ENCODE measurements at places on chromosomes 12 and 14.

GRCh38 chr14:57583396-57583795 lies 89.7 kb upstream of the CCDC198 start:
- DNase-seq: no peak

- no peak for DNase-seq
Observed at GRCh38 chr14:90426663-90427062, 29.8 kb downstream of the CALM1 start.

DNA sequence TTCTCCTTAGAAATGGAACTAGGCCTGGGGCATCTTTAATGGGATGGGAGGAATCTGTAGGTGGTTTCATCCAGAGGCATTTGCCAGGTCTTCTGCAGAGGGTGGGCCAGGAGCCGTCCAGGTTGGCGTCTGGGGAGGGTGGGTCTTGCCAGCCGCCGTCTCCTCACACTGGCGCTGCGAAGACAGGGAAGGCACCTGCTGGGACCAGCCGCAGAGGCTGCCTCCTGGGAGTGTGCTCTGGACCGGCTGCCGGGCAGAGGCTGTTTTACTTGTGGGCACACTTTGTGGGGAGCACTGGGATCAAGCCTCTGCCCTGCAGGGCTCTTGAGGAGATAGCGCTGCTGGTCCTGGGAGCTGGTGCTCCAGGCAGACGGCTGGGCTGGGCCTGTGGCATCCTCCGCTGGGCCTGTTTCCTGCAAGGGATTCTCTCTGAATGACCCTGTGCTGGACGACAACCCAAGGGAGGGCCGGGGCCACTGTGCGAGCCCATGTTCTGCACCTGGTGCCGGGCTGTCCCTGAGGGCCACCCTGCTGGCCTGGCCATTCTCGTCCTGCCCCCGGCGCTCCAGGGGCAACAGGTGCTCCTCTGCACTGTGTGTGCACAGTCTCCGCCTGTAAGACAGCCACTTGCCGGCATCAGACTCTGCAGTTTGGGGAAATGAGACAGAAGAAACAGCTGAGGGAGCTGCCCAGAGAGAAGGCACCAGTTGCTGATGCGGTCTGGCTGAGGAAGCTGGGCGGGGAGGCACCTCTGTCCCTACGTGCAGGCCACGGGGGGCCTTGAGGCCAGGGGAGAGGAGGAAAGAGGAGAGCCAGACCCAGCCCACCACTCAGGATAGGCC lies 10.0 kb upstream of the TEX22 start:
- no peak for DNase-seq

DNA sequence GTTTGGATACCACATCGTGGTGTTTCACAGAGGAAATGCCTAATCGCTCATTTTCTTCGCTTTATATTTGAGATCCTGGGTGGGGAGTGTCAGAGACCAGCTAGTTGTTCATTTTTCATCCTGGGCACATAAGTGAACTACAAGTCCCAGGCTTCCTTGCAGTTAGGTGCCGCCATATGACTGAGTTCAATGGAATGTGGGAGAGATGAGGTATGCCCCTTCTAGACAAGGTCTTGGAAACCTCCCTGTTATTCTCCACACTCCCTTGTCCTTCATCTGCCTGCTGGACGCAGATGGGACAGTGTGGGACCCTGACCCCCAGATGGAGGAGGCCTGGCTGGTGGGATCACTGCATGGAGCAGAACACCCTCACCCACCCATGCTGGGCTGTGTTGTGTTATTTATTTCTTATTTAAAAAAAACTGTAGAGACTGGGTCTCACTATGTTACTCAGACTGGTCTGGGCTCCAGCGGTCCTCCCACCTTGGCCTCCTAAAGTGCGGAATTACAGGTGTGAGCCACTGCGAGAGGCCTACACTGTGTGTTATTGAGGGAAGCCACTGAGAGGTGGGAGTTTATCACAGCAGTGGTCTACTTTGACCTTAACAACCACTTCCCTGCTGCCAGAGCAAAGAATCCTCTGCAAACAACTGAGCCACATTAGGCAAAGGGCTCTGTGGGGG lies 42.9 kb upstream of the VRK1 start:
- DNase-seq: no peak

- no peak for DNase-seq
Observed at GRCh38 chr12:75868501-75868900, 163.1 kb downstream of the PHLDA1 start.

- DNase-seq: no peak
Observed at GRCh38 chr12:13289653-13290289, 93.2 kb downstream of the EMP1 start.

DNA sequence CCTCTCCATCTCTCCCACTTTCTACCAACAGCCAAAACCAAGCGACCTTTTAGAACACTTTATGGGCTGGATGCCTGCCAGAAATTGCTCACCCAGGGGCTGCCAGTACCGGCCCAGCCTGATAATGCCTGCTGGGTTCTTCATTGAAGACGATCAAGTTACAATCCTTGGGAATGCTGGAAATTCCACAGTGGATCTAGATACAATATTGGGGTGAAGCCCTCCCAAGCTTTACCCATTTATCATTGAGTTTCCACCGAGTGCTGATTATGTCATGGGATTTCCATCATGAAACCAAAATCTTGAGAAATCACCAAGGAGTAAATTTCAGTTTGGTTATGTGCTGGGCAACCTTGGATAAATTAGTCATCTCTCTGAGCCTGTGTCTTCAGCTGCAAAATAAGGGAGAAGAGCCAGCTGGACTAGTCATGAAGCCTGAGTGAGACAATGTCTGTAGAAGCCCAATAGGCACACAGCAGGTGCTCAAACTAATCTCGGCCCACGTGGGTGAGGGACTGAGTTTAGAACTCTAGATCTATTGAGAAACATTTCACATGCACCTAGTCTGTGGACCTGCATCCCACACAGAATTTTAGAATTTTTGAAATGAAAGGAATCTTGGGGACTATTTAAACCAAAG lies 75.5 kb upstream of the CLMN start:
- no peak for DNase-seq

DNA sequence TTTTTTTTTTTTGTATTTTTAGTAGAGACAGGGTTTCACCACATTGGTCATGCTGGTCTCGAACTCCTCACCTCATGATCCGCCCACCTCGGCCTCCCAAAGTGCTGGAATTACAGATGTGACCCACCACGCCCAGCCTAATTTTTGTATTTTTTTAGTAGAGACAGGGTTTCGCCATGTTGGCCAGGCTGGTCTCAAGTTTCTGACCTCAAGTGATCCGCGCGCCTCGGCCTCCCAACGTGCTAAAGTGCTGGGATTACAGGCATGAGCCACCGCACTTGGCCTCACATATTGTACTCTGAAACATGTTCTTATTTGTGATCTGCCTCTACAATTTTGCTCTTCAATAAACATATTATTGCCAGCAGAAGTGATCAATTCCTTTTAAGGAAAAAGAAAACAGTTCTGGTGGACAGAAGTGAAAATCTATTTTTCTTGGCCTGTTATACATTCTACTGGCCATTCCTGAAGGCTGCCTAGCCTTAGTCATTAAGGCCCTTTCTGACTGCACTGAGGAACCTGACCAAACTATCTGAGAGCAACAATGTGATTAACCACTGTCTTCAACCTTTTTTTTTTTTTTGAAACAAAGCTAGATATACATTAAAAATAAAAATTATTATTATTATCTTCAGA lies 36.1 kb downstream of the SNX6 start:
- DNase-seq: peak; percentile 22

DNA sequence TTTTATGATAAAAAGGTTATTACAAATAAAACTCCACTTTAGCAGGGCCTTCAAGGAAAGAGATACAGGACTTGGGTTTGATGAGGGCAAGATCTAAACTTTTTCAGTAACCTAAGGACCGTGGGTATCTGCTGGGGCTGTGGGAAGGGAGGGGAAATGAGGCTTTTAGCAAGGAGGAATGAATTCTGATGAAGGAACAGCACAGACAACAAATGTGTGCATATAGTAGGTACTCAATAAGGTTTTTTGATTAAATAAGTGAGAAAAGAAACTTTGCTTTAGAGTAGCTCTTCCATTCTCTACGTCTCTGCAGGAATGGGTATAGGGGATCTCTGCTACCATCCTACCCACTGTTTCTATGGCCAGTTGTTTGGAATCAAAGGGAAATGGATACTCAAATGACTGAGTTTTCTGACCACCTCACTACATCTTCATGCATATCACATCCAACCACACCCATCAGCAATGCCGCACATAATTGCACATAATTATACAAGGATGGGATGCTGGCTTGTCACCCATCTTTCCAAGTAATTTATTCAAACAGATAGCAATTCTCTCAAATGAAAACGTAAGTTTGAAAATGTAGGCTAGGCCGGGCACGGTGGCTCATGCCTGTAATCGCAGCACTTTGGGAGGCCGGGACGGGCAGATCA lies 59.5 kb upstream of the GTF2A1 start:
- DNase-seq: no peak

DNA sequence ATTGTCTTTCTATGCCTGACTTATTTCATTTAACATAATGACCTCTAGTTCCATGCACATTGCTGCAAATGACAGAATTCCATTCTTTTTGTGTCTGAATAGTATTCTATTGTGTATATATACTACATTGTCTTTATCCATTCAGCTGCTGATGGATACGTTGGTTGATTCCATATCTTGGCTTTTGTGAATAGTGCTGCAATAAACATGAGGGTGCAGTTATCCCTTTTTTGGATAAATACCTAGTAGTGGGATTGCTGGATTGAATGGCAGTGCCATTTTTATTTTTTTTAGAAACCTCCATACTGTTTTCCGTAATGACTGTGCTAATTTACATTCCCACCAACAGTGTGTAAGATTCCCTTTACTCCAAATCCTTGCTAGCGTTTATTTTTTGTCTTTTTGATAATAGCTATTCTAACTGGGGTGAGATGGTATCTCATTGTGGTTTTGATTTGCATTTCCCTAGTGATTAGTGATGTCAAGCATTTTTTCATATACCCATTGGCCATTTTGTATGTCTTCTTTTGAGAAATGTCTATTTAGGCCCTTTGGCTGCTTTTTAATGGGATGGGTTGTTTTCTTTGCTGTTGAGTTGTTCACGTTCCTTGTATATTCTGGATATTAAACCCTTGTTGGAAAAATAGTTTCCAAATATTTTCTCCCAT lies 2.3 kb downstream of the OAS2 start:
- no peak for DNase-seq

DNA sequence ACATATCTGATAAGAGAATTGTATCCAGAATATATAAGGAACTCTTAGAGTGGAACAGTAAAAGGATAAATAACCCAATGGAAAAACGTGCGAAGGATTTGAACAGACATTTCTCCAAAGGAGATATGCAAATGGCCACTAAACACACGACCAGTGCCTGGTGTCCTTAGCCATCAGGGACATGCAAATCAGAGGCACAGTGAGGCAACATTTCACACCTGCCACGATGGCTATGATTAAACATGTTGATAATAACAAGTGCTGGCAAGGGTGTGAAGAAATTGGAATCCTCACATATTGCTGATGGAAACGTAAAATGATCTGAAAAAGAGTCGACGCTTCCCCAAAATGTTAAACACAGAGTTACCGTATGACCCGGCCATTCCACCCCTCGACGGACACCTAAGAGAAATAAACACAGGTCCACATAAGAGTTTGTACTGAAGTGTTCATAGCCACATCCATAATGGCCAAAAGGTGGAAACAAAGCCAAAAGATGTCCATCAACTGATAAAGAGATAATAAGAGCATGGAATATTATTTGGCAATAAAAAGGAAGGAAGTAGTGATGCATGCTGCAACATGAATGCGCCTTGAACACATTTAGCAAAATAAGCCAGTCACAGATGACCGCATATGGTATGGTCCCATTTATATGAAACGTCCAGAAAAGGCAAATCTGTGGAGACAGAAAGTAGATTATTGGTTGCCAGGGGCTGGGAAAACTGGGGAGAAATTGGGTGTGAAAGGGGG lies 6.3 kb upstream of the TMEM121 start:
- DNase-seq: no peak

DNA sequence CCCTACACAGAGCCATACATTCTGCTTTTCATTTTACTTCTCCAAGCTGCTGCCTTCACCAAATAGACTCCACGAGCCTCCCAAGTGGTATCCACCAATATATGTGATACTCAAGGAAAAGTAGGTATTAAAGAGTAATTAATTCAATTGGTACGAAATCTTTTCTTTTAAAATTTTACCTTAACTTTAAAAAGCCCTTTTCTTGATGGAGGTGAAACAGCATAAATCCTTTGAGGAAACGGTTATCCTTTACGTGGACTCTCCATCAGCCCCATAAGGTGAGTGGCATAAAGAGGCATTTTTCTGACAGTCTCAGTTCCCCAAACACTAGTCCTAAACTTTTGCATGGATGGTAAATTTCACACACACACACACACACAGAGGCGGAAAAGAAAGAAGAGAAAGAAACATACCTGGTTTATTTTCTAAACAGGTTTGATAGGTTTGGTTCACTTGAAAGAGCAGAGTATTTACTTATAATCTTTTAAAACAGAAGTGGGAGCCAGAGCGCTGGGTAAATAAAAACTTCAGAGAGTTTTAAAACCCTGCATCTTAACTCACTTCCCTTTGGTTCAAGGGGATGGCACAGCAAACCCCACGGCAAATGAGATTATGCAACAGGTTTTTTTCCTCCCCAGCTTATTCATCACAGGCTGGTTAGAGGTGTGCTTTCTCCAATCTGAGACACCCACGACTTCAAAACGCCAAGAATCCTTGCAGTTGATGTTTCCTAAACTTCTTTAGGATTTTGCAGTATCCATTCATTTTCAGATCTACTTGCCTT lies 1.9 kb downstream of the DUSP16 start:
- peak; percentile 82 for DNase-seq
